CD4-positive, alpha-beta T cell treated with Interleukin-15 for 4 hours (primary cell): ENCODE measurements at places on chromosomes 3 and 15.

DNA sequence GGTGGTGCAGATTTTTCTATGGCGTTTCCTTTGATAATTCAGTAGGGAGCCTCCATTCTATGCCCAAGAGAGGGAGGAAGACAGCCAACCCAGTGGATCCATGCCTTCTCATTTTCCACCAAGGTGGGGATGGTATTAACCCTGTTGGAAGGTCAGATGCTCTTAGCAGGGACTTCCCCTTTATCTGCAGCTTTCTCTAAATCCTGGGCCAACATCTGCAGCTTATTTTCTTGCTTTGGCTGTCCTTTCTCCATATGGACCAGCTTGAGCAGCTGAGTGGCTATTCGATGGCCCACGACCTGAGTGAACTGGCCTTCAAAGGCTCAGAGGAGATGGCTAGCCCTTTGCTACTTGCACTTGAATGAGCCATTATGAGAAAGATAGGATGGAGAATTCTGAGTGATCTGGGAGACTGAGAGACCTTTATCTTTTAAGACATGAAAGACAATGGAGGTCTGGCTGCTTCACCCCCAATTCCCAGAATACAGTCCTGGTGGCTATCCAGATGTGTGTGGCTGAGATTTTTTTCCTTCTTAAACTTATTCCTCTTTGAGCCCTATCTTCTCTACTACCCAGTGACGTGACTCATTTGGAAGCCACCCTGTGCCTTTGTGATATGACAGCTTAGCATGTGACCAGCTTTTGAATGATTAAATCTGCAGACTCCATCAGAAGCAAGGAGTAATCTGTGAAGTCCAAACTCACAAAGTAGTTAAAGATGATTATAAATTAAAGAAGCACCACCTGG is 39.6 kb upstream of the TRAK1 start:
- no peak for DNase-seq

DNA sequence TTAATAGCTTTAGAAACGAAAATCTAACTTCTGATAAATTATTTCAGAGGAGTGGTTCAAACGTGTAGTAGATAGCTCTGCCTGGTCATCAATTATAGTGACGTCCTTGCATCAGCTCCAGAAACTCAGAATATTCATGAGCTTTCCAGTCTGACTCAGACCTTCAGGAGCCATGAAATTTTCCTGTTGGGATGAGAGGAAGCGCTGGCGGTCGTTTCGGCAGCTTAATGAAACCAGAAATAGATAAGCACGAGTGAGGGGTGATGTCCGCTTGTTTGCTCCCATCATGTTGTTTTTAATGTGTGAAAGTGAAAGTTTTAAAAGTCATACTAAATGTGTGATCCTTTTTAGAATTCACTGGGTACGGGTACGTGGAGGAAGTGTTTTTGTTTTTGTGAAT is 141.1 kb downstream of the PGPEP1L start:
- no peak for DNase-seq

DNA sequence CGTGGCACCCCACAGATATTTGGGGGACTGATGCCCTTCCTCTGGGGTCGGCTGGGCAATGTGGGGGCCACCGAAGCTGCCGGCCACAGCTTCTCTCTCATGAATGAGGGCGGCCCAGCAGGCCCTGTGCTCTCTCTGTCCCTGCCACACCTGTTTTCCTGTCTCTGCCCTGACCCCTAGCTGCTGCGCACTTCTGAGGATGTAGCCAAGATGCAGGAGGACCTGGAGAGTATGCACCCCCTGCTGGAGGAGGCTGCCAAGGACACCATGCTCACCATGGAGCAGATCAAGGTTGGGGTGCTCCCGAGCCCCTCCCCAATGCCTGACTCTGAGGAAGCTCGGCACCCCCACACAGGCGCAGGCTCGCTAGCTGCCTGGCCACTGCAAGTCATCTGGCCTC is 59.7 kb downstream of the SEMA3G start:
- no peak for DNase-seq

DNA sequence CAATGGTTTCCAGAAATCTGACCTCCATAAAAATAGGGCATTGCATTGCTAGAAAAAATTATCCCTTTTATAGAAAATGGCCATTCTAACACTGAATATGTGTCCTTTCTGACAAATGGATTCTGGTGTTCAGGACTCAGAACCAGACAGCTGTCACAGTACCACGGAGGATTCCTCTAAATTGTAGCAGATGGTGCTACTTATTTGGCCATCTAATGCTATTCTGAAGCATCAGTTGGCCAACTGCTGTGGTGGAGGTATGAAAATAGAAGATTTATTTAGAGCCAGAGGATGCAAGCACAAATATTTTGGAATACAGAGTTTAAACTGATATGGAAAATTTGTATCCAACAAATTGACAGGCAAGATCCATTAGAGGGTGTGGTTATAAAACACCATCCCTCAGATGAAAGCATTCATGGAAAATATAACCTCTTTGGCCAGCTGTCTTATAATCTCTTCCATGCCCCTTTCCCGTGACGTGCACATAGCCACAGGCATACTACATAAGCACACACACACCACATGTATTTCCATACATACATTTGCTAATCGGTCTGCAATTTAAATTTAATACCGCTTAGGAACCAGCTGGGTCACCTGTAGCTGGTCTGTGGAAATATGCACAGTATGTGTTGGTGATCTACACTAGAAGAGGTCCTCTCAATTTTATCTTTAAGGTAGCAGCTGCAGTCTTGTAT is 302.7 kb upstream of the KCNMB2 start:
- no peak for DNase-seq

DNA sequence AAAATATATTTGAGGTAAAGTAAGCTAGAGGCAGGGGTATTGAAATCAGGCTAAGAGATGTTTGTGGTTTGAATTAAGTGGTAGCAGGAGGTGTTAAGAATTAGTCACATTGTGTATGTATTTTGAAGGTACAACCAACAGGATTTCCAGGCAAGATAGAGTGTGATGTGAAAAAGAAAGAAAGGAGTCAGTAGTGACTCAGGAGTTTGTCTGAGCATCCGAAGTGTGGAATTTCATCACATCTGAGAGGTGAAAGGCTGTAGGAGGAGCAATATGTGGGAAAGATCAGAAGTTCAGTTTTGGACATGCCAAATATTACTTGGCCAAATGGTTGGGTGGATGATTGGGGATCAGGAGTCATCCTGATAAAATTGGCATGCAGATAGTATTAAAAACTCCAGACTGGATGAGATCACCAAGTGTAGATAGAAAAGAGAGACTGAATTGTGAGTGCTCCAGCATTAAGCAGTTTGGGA is 32.1 kb upstream of the EBLN2 start:
- peak; percentile 42 for DNase-seq

DNA sequence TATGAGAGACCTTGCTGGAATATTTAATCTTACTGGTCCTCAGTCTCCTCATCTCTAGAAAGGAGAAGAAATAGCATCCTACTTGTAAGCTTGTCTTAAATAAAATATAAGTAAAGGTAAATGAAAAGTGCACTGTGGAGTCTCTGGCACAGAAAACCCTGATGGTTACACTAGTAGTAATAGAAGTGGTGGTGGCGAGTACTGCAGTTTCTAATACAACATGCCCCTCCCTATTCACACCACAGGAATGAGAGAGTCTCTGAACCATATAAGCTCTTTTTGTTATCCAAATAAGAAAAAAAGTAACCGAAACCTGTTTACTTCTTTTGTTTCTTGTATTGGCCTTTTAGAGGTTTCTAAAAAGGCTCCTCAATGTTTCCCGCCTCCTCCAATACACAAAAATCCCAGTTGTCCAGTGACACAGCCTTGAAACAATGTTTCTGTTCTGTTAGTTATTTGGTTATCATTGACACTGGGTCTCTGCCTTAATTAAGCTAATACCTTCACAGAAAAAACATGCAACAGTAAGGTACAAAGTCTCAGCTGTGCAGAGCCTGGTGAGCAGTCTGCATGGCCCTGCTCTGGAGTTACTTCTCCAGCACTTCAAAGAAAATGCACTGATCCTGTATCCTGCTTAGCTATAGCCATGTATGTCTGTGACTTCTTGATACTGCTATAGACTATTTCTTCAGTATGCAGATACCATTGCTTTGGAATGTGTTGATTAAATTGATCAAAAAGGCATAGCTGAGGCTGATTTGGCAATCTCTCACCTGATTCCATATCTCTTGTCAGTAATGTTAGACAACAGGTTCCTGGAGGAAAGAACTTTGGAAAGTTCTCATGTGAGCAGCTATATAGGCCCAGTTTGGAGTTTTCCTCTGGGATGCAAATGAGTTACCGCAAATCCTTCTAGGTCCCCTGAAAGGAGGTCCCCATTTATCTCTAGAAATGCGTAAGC is 315.6 kb upstream of the IL12A start:
- DNase-seq, result no peak

GRCh38 chr3:134214239-134214638 is 36.4 kb downstream of the RYK start:
- DNase-seq, result no peak

GRCh38 chr3:113291572-113291971 is 80.2 kb downstream of the BOC start:
- DNase-seq, result no peak

GRCh38 chr15:73210630-73211029 is 158.1 kb downstream of the HCN4 start:
- DNase-seq, result no peak

GRCh38 chr3:186589856-186590579 is 19.5 kb downstream of the DNAJB11 start:
- peak; percentile 47 for DNase-seq

DNA sequence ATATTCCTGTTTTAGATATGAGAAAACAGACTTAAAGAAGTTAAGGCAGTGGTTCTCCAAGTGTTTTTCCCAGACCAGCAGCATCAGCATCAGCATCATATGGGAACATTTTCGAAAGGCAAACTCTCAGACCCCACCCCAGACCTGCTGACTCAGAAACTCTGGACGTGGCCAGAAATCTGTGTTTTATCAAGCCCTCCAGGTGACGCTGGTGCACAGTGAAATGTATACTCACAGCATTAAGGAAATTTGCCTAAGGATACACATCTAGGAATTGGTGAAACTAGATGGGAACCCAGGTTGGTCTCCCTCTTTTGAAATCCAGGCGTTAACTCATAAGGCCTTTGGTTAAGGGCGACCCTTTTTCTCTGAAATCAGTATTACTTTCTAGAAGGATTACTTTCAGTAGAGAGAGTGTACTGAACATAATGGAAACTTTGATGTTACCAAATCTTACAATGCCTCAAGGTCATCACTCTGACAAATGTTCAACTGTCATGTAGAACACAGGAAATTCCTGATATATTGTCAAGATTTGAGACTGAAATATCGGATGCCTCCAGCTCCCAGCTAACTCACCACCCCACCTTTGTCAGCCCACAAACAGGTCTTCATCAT is 910.2 kb downstream of the ROBO1 start:
- DNase-seq, result no peak

GRCh38 chr3:120985242-120985641 is 77.2 kb downstream of the STXBP5L start:
- DNase-seq, result no peak

- no peak for DNase-seq
Observed at GRCh38 chr15:71011503-71012155, 103.6 kb upstream of the THSD4 start.
